ENCODE measurements at places on chromosomes 11 and 22.

GRCh38 chr11:115926601-115927000 is 422.4 kb upstream of the CADM1 start:
- no peak for DNase-seq

- DNase-seq, result no peak
Observed at GRCh38 chr22:40423310-40423688, 52.9 kb downstream of the SGSM3 start.

- no peak for DNase-seq
Observed at GRCh38 chr11:130549393-130549999, 101.1 kb downstream of the ADAMTS15 start.

DNA sequence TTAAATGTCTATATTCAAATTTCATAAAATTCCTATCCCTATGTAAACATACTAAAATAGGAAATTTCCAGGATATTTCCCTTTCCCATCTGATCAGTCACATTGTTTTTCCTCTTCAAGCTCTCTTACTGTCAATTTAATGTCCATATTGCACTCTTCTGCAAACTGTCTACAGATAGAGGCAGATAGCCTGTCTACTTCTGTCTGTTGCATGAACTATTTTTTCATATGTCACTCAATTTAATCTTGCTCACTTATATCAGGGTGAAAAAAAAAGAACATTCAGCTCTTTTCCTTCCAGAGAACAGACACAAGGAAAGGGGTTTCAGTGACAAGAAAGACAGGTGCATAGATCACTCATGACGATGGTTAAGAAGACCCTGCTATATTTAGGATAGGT is 1013.9 kb upstream of the CCDC90B start:
- DNase-seq, result no peak

DNA sequence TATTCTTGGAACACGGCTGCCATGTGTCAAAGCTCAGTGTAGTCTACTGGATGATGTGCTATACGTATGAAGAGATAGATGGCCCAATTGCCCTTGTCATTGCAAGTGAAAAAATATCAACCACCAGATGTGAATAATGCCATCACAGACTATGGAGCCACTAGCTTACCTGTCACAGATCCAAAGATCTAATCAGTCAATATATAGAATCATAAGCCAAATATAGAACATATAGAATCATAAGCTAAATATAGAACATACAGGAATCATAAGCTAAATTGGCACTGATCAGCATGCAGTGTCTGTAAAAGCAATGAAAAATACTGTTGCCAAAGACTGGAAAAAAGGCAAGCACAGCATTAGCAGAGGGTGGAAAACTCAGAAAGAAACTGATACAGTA is 1656.9 kb upstream of the RAG2 start:
- DNase-seq, result no peak

GRCh38 chr11:111582163-111582562 is 20.1 kb upstream of the SIK2 start:
- DNase-seq, result no peak

DNA sequence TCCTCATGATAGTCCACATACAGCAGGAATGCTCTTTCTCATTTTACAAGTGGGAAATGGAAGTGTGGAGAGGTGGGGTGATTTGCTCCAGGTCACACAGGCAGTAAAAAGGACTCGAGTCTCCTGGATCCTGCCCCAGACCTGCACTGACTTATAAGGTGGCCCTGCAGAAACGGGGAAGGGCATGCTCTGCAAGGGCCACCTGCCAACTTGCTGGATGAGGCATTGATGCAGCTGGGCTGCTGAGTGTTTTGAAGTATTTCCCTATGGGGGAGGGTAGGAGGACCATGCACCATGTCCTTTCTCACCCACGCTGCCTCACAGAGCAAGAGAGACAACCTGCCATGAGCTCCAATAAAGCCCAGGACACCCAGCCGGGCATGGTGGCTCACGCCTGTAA is 36.9 kb downstream of the OR6Q1 start:
- no peak for DNase-seq

DNA sequence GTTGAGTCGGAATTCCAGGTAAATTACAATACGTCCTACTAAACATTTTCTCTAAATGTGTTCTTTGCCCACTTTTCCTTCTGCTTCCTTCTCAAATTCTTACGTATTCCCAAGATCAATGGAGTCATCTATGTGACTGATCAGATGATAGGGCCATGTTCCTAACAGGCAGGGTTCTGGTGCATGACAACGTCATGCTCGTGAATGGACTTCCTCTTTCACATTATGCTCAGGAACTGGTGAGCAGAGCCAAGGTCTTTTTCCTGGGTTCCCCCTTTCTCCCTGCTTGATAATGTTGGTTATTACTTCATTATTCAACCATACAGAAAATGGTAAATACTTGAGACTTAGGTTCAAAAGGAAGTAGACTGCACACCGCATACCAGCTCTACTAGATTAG is 789.4 kb downstream of the OPCML start:
- no peak for DNase-seq

DNA sequence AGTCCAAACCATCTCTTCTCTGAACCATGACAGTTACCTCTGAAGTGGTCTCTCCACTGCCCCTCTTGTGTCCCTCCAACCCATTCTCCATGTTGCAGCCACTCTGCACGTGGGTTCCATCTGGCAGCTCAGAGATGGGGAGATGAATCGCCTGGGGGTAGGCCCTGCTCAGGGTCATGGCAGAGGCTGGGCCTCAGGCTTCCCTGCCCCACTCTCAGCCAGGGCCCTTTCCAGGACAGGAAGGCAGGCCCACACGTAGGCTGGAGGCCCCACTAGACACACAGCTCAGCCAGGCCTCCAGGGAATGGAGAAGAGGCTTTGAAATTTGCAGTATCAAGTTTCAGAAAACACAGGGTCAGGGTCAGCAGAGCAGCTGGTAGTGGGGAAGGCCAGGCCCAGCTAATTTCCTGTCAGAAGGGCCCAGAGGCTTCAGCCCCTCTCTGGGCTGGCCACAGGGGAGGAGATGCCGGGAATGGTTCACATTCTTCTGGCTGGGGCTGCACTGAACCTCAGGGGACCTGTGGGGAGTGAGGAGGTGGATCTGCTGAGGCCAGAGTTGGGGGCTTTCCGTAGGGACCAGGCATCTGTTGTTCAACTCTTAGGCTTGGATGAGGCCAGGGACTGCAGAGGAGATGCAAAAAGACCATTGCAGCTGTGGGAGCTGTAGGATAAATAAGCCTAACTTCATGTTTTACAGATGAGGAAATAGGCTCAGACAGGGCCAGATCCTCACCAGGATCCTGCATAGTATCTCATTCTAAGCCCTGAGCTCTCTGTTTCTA is 101.6 kb downstream of the SWAP70 start:
- no peak for DNase-seq

All from T-helper 1 cell (primary cell).